ENCODE measurements at places on chromosomes 11 and 22.
A peak's percentile ranks its signal among the peaks of the same experiment; 100 is the strongest.

DNA sequence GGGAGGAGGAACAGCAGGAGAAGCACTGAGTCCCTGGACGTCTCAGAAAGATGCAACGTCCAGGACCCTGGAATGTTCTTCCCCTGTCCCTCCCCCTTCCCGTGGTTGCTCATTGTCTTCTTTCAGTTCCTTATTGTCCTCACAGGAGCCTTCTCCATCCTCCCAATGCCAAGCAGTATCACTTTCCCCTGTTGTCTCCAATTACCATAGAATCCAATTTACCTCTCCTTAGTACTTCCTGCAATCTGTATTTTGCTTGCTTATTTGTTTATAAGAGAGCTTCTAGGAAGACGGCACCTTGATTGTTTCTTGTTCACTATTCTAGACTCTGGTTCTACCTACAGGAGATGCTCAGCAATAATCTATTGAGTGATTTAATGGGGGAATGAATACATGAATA lies 1273.7 kb downstream of the LRRC4C start:
- H3K27me3 ChIP-seq, result no peaks in the 10 kb centered on the region
- H3K36me3 ChIP-seq, result no peaks in the 10 kb centered on the region
- H3K27ac ChIP-seq, result no peak overlapping the region
- H3K4me1 ChIP-seq, result peaks cover 18% of the 10 kb centered on the region
- no peak for DNase-seq

- H3K36me3 ChIP-seq, result no peaks in the 10 kb centered on the region
- H3K4me1 ChIP-seq, result no peaks in the 10 kb centered on the region
- no peak overlapping the region for H3K4me3 ChIP-seq
- peaks cover 32% of the 10 kb centered on the region for H3K27me3 ChIP-seq
- DNase-seq, result no peak
- H3K27ac ChIP-seq, result no peak overlapping the region
Observed at GRCh38 chr22:20246368-20247009, 21.6 kb downstream of the RTN4R start.

- H3K27me3 ChIP-seq, result no peaks in the 10 kb centered on the region
- no peak overlapping the region for H3K27ac ChIP-seq
- no peak for DNase-seq
- no peak overlapping the region for H3K4me3 ChIP-seq
Observed at GRCh38 chr11:108933630-108934029, 268.8 kb downstream of the DDX10 start.

DNA sequence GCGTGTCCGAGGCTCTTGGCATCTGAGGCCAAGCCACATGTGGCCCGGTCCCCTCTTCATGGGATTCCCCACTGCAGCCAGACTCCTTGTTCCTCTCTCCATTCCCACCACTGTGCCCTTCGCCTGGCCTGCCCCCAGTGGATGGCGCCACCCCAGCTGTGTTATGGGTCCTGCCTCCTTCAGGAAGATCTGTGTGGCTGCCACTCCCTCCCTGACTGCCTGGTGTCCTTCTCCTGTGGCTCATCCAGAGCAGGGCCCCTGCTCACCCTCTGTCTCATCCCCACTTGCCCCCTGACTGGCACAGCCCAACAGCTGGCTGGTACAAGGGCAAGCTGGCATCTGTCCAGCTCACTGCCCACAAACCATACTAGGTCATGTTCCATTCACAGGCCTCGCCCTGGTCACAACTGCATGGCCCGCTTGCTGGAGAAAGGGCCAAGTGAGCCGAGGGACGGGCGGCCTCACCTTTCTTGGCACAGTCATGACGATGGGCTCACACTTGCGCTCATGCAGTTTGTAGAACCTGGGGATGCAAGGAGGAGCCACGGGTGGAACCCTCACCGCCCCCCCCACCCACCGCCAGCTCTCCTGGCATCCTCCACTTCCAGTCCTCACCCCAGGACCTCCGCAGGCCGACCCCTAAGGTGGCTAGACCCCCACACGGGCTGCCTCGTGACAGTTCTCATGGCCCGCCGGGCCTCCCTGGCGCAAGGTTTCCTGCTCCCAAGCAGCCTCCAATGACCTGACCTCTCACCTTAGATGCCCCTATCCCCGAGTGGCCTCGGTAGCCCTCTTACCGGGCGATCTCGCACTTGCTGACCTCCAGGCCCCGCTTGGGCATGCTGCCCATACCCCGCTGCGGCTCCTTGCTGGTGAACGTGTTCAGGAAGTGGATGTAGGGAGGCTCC lies 2.1 kb upstream of the PTPRCAP start:
- no peaks in the 10 kb centered on the region for H3K36me3 ChIP-seq
- no peak overlapping the region for H3K4me3 ChIP-seq
- no peak overlapping the region for H3K27ac ChIP-seq
- peaks cover 4% of the 10 kb centered on the region for H3K4me1 ChIP-seq
- no peak for DNase-seq

DNA sequence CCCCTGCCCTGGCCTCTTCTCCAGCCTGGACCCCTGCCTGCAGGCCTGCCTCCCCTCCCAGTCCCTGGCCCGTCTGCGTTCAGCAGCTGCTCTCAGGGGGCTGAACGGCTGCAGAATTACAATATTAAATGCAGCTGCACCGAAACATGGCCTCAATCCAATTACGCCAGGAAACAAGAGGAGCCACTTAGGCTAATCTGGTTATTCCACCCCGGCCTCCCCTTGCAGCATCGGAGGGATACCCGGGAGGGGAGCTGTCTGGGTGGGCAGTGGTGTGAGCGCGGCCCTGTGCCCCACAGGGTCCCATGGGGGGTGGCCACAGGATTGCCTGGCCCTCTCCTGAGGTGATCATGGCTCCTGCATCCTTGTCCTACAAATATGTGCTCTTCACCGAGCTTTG lies 42.6 kb downstream of the FLRT1 start:
- no peak overlapping the region for H3K27ac ChIP-seq
- no peak overlapping the region for H3K4me3 ChIP-seq

GRCh38 chr11:47327025-47327424 lies 25.5 kb downstream of the MYBPC3 start:
- H3K27me3 ChIP-seq, result no peaks in the 10 kb centered on the region
- H3K4me3 ChIP-seq, result no peak overlapping the region
- DNase-seq, result no peak
- no peaks in the 10 kb centered on the region for H3K36me3 ChIP-seq

DNA sequence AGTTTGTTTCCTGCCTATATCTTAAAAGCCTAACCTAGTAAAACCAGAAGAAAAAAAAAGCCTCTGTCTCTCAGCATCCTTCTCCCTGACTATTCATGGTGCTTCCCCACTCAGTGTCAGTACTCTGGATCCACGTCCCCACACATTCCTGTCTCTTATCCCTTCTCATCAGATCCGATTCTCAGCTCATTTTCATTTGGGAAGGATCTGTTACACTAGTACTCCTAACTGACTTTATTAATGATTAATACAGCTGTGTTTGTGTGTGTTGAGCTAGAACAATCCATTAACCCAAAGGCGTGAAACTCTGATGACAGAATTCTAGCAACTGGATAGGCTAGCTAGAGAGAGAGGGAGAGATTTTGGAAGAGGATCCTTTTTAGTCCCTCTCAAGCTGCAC lies 1.5 kb downstream of the PRRG4 start:
- H3K4me3 ChIP-seq, result no peak overlapping the region
- H3K27me3 ChIP-seq, result no peaks in the 10 kb centered on the region
- no peak overlapping the region for H3K27ac ChIP-seq
- no peaks in the 10 kb centered on the region for H3K36me3 ChIP-seq
- H3K4me1 ChIP-seq, result peaks cover 8% of the 10 kb centered on the region
- DNase-seq, result no peak

- no peak overlapping the region for H3K27ac ChIP-seq
- no peaks in the 10 kb centered on the region for H3K27me3 ChIP-seq
- no peaks in the 10 kb centered on the region for H3K4me1 ChIP-seq
- H3K4me3 ChIP-seq, result no peak overlapping the region
Observed at GRCh38 chr22:11628651-11629511, 3899.1 kb upstream of the OR11H1 start.

GRCh38 chr22:38923463-38924346 lies 33.7 kb upstream of the APOBEC3A start:
- no peaks in the 10 kb centered on the region for H3K4me1 ChIP-seq
- H3K4me3 ChIP-seq, result no peak overlapping the region
- H3K36me3 ChIP-seq, result no peaks in the 10 kb centered on the region
- no peak overlapping the region for H3K27ac ChIP-seq
- peaks cover 8% of the 10 kb centered on the region for H3K27me3 ChIP-seq

GRCh38 chr11:1303973-1304372 lies 5.5 kb downstream of the TOLLIP start:
- H3K36me3 ChIP-seq, result no peaks in the 10 kb centered on the region
- no peaks in the 10 kb centered on the region for H3K4me1 ChIP-seq
- no peak for DNase-seq
- no peaks in the 10 kb centered on the region for H3K27me3 ChIP-seq
- H3K4me3 ChIP-seq, result no peak overlapping the region

DNA sequence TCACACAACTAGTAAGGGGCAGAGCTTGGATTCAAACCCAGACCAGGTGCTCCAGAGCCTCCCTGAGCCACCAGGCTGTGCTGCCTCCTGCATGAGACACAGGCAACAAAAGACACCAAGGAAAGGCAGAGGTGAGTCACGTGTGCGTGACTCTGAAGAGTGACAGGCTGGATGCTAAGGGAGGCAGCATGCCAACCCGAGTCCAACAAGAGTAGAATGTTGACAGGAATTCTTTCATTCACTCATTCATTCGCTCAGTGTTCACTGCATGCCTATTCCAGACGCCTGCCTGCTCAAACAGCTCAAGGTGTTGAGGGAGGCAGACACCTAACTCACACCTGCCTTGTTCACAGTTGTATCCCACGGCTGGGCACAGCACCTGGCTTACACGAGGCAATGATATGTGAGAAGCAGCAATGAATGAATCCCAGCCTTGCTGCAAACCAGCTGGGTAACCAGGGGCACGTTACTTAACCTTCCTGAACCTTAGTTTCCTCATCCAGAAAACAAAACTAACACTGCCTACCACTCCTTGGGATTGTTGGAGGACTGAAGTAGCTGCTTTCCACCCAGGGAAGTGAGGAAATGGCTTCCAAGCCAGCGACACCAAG lies 73.8 kb upstream of the ARFGAP3 start:
- no peaks in the 10 kb centered on the region for H3K27me3 ChIP-seq
- no peaks in the 10 kb centered on the region for H3K4me1 ChIP-seq
- H3K27ac ChIP-seq, result no peak overlapping the region

- no peaks in the 10 kb centered on the region for H3K36me3 ChIP-seq
- H3K27me3 ChIP-seq, result no peaks in the 10 kb centered on the region
- DNase-seq, result no peak
Observed at GRCh38 chr22:35839841-35840301, 122.2 kb downstream of the APOL5 start.

DNA sequence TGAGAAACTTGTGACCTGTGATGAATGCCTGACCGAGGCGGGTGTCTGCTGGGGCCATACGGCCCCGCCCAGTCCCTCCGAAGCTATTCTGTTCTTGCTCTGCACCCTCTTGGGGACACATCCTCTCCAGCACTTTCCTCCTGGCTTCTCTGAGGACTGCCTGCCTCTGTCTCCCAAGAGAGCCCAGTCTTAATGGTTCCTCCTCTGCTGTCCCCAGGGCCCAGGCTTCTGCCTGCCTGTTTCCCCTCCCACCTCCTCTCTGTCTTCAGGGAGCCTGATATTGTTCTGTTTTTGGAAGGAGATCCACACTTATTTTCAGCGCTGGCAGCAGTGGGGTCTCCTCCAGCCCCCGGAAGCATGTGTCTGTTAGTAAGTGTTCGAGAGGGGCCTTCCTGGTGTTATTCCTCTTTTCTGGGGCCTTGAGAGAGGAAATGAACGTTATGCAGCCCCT lies 18.7 kb downstream of the SYNGR1 start:
- no peak overlapping the region for H3K4me3 ChIP-seq
- no peak overlapping the region for H3K27ac ChIP-seq

- no peak overlapping the region for H3K4me3 ChIP-seq
- no peaks in the 10 kb centered on the region for H3K4me1 ChIP-seq
- H3K36me3 ChIP-seq, result no peaks in the 10 kb centered on the region
- peak; percentile 66 for DNase-seq
- no peak overlapping the region for H3K27ac ChIP-seq
Observed at GRCh38 chr11:3341298-3341697, 37.6 kb downstream of the ZNF195 start.

GRCh38 chr22:42335839-42336378 lies 65.5 kb upstream of the TCF20 start:
- no peak overlapping the region for H3K27ac ChIP-seq
- H3K4me3 ChIP-seq, result no peak overlapping the region
- H3K27me3 ChIP-seq, result peaks cover 72% of the 10 kb centered on the region
- DNase-seq, result no peak
- H3K36me3 ChIP-seq, result no peaks in the 10 kb centered on the region
- H3K4me1 ChIP-seq, result no peaks in the 10 kb centered on the region

DNA sequence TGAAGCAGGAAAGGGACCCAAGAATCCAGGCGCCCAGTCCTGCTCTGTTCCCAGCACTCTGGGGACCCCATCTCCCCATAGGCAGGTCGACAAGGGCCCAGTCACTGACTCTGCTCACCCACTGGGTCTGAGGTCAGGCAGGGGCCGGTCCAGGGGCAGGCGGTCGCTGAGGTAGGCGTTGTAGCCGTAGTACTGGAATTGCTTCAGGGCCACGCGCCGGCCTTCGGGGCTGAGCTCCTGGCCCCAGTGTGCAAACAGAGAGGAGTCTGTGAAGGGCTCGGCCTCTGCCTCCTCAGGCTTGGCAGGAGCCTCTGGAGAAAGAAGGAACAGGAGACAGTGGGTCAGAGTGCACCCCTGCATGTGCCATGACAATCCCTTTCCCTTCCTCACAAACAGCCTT lies 95.6 kb upstream of the CSNK2A3 start:
- H3K4me1 ChIP-seq, result no peaks in the 10 kb centered on the region
- DNase-seq, result no peak
- no peak overlapping the region for H3K27ac ChIP-seq
- no peak overlapping the region for H3K4me3 ChIP-seq
- H3K27me3 ChIP-seq, result no peaks in the 10 kb centered on the region
- no peaks in the 10 kb centered on the region for H3K36me3 ChIP-seq

DNA sequence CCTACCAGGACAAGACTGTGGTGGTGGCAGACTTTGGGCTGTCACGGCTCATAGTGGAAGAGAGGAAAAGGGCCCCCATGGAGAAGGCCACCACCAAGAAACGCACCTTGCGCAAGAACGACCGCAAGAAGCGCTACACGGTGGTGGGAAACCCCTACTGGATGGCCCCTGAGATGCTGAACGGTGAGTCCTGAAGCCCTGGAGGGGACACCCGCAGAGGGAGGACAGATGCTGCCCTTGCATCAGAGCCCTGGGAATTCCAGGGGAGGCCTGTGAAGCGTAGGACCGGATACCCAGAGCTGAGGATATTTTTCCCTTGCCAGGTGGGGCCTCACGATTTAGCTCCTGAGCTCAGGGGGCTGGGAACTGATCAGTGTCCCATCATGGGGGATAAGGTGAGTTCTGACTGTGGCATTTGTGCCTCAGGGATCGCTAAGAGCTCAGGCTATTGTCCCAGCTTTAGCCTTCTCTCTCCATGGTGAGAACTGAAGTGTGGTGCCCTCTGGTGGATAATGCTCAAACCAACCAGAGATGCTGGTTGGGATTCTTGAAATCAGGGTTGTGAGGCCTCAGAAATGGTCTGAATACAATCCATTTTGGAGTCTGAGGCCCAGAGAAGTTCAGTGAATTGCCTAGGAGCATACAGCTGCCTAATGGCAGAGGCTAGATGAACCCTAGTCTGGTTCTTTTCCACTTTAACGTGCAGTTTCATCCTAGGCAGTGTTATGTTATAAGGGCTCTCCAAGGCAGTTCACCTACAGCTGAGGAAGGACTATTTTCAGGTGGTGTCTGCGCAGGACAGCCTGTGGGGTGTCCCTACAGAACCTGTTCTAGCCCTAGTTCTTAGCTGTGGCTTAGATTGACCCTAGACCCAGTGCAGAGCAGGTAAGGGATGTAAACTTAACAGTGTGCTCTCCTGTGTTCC lies 19.5 kb downstream of the PIK3IP1 start:
- no peak overlapping the region for H3K27ac ChIP-seq
- no peaks in the 10 kb centered on the region for H3K27me3 ChIP-seq
- H3K36me3 ChIP-seq, result peaks cover 4% of the 10 kb centered on the region
- H3K4me3 ChIP-seq, result no peak overlapping the region

Data from MM.1S (cell line).